RCC 7860 (cell line): ENCODE measurements at places on chromosomes 12 and 14.

DNA sequence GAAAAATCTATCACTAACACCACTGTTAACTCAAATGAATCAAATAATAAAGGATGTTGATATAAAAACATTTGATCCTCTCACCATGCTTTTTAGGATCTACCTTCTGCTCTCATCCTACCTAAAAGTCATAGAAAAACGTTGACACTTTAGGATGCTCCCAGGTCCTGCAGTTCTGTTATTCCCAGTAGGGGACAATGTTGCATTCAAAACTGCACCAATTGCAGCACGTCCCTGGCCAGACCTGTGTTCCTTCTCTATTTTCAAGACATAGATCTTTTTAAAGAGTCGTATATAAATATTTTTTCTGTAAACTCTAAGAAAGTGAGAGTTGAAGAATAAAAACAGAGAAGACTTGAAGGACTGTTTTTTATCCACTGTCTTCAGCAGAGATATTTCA, 8.8 kb downstream of the AICDA start:
- DNase-seq: no peak

DNA sequence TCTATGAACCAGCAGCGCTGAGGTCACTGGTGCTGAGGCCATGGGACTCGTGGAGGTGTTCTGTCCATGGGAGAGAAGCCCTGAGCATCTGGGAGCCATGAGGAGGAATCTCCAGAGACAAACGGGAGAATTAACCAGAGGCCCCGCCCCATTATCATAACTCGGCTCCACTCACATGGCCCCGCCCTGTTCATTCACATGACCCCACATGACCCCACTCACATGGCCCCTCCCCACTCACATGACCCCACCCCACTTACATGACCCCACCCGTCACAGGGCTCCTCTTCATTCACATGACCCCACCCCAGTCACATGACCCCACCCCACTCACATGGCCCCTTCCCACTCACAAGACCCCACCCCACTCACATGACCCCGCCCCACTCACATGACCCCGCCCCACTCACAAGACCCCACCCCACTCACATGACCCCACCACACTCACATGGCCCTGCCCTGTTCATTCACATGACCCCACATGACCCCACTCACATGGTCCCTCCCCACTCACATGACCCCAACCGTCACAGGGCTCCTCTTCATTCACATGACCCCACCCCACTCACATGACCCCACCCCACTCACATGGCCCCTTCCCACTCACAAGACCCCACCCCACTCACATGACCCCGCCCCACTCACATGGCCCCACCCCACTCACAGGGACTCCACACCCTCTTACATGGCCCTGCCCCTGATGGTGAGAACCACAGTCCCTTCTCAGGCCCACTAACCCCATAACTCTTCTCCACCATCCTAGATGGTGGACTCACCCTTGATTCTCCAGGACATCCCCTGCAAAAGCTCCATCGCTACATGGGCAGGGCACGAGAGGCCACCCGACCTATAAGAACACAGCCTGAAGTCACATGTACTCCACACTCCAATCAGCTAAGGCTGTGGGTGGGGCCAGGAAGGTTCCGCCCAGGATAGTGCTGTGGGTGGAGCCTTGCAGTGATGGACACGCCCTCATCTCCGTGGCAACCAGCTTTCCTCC, 151.1 kb upstream of the SFSWAP start:
- DNase-seq: no peak

DNA sequence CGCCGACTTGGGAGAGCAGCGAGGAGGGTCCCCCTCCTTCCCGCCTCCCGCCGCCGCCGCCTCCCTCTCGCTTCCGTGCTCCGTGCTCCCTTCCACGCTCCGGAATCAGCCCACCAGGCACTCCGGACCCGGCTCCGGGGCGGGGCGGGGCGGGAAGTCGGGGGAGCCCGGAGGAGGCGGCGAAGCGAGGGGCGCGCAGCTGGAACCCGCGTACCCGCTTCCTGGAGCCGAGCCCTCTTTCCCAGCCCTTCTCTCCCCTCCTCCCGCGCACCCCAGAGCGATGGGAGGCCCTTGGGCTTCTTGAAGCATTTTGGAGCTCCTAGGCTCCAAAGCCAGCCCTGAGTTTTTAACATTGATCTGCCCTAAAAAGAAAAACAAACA, at the start of gene SYNDIG1L:
Gene SYNDIG1L, minus strand, starts transcription at position 9 of the 381 bp plus-strand sequence. CDS start 16,466 bp downstream, outside the sequence.
- DNase-seq: no peak

GRCh38 chr12:132505105-132505851, 15.3 kb downstream of the FBRSL1 start:
- DNase-seq: no peak

GRCh38 chr12:27524839-27525753, 1.1 kb downstream of the PPFIBP1 start:
- DNase-seq: peak; percentile 43

DNA sequence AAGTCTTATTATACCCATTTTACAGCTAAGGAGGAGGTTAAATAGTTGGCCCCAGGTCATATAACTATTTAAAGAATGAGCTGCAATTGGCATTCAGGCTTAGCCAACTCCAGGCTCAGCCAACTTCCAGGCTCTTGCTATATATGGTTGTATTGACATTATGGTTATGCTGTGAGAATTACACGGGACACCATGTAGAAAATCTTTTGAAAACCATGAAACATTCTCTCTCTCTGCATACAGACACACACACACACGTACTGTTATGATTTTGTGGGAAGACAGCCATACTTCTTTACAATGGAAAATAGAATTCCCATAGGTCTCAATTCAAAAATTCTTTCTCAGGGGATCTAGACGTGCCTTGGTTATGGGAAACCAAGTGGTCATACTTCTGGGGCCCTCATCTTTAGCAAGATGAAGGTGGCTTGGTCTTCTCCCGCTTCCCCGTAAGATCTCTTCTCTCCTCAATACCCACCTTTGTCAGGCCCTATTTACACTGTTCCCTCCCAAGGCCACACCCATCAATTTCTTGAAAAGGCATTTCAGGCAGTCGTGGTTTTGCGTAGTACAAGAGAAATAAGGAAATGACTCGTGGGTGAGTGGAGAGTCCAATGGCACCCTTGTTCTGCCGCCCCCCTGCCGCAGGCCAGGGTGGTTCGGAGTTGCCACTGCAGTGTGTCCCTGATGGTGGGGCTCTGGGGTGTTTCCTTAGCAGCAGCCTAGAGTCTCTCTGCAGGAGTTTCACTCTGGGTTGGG, 10.0 kb upstream of the GPRC5A start:
- DNase-seq: peak; percentile 37

DNA sequence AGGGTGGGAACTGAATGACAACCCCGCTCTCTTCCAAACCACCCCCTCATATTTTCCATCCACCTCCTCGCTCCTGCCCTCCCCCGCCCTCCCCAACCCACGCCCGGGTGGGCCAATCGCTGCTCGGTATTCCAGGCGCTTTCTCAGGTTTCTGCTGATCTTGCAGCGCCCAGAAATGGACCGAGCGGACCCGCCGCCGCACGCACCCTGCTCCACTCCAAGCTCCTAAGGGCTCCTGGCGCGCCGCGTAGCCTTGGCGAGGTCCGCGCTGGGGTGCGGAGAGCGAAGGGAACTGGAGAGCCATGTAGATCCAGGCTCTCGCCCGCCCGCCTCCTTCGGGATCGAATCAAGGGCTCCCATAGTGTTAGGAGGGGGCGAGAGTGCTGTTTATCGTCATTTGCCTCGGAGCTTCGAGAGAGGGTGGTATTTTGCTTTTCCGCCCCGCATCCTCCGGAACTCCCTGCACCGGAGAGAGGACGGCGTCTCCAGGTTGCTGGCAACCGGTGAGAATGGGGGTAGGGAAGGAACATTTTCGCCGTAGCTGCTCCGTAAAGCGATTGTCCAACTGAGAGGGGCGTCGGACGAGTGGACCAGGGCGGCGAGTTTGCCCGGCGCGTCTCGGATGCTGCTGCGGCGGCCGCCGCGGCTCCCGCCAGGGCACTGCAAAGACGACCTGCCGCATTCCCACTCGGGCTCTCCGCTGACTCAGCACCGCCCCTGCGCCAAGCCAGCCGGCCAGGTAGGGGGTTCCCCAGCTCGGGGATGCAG, at the start of gene KCNA1:
Gene KCNA1, plus strand, starts transcription at position 172 of the 768 bp plus-strand sequence. CDS start 1,474 bp downstream, outside the sequence.
- DNase-seq: no peak
